Substantia nigra (tissue), 51 donors: ENCODE measurements at places on chromosomes 4 and X.

DNA sequence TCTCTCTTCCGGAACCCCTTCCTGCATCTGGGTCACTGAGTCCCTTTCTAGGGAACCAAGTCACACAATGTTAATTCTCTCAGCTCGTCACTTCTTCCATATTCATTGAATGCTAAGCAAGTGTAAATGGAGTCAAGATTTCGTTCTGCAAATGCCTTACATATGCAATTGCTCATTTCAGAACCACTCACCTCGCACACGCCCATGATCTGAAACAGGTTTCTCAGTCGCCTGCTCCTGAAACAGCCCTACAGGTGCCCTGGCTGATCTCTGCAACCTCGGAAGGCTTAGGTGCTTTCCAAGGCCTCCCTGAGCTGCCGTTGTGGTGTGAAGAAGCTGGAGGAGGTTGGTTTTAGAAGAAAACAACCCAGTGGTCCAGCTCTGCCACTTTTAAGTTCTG, 100.8 kb upstream of the MSX1 start:
- no peak for DNase-seq

DNA sequence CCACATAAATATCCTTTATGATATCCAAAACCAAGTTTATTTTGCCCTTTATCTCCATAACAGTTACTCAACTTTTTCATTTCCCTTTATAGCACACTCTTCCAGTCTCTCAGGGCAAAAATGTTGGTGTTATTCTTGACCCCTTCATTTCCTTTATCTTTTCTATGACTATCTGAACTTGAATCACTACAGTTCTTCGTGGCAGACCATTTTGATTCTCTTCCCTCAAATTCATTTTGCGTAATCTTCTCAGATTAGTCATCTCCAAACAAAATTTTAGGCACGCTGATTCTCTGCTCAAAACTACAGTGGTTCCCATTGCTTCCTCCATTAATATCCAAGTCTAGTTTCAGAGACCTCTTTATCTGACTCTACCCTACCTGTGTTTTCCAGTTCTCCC, 26.1 kb downstream of the RUFY3 start:
- DNase-seq = no peak

- DNase-seq = no peak
Measured at GRCh38 chr4:59037812-59038211, 1927.6 kb upstream of the IGFBP7 start.

DNA sequence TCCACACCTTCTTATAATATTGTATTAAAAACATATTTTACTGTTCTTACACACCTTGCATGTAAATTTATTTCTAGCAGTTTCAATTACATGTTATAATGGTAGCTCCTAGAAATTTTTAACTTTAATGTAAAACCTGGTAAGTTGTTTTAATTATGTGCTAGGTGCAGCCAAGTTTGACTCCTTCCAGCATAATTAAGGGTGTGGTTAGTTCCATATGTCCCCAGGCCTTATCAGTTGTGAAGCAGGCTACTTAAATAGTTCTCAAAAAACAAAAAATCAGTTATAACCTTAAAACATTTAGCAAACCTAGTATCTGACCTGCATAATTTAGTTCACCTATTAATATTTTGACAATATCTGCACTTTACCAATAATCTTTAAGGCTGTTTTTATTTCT, 26.9 kb upstream of the PASD1 start:
- DNase-seq = no peak

DNA sequence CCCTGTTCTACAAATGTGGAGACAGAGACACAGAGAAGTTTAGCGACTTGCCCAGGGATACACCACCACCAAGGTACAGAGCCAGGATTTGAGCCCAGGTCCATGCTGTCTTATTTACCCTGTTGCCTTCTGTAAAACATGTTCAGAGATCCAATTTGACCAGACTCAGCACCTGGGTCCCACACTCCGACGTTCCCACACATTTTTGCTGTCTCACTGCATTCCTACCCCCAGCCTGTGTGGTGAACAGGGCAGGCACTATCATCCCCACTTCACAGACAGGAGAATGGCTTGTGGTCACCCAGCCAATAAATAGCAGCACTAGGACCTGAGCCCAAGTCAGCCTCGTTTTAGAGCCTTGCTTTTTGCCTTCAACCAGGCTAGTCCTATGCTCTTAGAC, 102.8 kb downstream of the PJA1 start:
- DNase-seq = no peak

DNA sequence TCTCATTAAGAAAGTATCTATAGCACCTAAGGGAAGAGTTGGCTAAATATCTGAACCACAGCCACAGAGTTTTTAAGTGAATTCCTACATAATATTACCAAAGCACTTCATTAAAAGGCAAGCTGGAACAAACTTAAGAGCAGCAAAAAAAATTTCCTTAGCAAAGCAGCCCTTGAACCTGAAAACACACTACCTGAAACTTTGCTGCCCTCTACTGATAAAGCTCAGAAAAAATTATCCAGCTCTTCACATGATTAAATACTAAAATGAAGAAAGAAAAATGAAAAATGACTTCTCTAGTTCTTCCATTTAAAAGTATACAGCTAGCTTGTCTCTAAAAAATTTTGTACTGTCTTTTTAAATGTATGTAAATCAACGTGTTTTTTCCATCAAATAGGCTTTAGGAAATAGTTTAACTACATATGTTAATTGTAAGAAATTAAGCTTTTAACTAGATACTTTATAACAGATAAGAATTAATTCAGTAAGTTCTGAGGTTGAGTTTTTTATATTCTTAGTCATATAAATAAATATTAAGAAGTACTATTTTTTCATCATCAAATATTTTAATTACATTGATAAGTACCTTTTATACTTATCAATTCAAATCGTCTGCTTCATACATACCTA, 156.1 kb downstream of the STPG2 start:
- no peak for DNase-seq

DNA sequence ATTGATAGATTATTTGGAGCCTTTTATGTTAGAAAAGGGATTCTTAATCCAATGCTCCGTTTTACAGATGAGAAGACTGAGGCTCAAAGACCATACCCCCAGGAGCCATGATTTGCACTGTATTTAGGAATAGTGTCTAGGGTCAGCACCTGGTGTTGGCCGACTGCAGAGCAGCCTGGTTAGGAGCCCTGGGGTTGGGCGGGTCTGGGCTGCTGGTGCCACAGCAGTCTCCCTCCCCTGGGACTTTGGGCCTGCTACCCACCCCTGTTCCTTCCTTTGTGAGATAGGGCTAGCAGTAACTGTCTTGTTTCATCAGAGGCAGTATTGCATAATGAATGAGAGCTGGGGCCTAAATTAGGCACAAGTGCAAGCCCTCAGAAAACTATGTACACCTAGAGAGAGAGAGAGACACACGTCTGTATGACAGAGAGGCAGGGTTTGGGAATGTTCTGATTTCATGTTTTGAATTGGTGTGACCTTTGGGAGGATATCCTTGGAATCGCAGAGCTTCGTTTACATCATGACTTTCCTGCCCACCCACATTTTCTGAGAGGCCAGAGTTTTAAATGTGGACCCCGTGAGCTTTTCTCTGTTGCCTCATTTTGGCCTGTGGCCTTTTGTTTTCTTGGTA, 111.7 kb downstream of the PTTG2 start:
- DNase-seq = no peak

DNA sequence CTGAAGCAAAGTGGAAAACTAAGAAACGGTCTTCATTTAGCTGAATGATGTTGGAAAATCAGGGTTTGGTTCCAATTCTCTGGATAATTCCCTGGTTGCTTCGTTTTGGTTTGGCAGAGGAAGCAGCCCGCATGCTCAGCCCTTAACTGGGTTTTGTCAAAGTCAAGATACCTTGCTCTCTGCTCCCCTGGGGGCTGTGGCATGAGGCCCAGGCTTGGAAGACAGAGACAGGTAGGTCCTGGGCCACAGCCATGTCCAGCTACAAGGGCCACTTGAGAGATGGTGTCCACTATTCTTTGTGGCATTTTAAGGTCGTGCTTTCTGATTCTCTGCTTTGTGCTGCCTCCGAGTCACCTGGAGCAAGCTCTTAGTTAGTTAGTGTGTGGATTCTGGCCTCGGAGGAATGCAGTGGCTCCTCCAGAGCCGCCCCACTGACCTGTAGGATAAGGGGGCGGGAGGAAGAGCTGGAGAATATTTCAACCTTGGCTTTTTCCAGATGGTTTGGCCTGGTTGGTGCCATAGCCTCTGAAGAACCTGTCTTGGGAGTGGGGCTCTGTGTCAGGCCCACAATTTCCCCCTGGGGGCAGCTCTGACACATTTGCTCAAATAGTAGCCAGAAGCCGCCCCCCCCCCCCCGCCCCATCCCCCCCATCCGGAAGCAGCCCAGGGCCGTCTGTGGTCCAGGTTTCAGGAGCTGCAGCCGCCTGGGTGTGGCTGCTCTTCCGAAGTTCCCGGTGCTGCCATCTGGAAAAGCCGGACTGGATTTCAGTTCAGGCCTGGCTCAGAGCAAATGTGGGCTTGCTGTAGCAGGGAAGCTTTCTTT, 147.1 kb downstream of the NHS start:
- no peak for DNase-seq

- no peak for DNase-seq
Measured at GRCh38 chr4:100022792-100023222, 72.7 kb upstream of the H2AZ1 start.

GRCh38 chr4:161987611-161988010, 176.2 kb downstream of the FSTL5 start:
- DNase-seq = no peak

DNA sequence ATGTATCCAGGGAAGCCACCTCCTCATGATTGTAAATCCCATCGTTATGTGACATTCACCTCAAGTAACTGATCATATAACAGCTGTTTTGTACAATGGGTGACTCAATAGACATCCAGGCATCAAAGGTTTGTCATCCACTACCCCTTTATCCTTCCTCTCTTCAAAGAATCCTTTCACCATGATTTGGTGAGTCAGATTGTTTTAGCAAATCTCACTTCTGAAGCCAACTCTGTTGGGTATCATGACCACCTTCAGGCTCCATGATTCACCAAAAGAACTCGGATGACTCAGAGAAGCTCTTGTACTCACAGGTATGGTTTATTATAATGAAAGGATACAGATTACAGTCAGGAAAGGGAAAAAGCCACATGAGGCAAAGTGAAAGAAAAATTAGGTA, 132.1 kb downstream of the PWWP3B start:
- DNase-seq = no peak
